ENCODE measurements at places on chromosomes 3 and 15.
A peak's percentile ranks its signal among the peaks of the same experiment; 100 is the strongest.

DNA sequence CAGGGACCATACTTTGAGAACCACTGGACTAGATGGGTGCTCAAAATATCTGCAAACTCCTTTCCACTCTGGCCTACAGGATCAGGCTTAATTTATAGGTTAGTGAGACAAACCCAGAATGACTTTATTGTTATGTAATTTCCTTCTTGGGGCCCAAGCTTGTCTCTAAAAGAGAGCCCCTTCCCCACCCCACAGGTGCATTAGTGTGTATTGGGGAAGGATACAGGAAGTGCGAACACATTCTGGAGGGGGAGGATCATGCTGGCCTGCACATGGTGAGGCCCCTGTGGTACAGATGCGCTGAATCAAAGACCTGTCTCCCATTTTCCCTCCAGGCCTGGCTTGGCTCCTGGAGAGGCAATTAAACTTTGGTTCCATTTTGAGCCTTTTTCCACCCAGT, 273.0 kb upstream of the LRTM1 start:
- DNase-seq, result no peak

DNA sequence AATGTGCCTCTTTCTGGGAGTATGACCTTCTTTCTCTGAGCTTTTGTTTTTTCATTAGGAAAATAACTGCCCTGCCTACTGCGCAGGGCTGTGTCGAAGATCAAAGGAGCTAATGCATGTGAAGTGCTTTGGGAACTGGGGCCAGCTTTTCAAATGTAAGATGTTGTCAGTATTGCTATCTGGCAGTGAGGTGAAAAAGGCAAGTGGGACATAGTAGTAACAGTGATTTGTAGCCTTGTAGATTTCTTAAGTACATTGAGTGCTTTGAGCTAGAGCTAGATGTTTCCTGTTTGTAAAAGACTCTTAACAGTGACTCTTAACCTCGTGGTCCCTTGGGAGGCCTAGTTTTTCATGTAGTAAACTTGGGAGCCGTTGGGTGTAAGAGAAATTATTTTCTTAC, 126.5 kb downstream of the ECT2 start:
- no peak for DNase-seq

DNA sequence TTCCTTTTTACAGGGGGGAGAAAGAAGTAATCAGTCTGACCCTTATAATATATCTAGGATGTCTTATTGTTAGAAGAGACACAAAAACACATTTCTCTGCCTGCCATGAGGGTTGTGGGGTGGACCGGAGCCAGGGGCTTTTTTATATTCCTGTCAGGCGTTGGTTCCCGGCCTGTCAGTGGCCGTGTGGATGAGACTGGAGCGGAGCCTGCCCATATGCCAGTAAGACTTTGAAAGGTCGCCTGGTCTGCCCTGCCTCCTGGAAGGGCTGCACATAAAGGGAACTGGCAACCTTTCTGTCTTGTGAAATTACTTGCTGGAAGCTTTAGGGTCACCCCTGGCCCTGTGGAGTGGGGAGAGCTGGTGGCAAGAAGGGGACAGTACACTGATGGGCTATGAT, 34.7 kb downstream of the MAP3K13 start:
- DNase-seq, result no peak

GRCh38 chr3:46098319-46098761, 71.1 kb upstream of the XCR1 start:
- peak; percentile 51 for DNase-seq

- no peak for DNase-seq
These were observed 521.6 kb downstream of the EPHA3 start for GRCh38 chr3:89628856-89629670.

DNA sequence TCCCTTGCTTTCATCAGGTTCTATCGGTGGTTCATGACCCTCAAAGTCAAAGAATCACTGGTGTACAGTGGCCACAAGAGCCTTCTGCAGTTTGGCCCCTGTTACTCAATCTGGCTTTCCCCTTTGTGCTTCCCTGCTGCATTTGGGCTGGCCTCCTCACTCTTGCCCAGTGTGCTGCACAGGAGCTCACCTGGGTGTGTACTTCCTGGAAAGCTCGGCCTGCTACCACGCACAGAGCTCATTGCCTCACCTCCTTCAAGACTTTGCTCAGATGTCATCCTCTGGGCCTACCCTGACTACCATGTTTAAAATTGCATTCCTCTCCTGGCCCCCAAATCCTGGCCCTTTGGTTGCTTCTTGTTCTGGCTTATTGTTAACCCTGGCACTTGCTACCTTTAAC, 90.9 kb downstream of the MITF start:
- no peak for DNase-seq

GRCh38 chr15:84967380-84967779, 14.3 kb upstream of the PDE8A start:
- DNase-seq, result no peak

DNA sequence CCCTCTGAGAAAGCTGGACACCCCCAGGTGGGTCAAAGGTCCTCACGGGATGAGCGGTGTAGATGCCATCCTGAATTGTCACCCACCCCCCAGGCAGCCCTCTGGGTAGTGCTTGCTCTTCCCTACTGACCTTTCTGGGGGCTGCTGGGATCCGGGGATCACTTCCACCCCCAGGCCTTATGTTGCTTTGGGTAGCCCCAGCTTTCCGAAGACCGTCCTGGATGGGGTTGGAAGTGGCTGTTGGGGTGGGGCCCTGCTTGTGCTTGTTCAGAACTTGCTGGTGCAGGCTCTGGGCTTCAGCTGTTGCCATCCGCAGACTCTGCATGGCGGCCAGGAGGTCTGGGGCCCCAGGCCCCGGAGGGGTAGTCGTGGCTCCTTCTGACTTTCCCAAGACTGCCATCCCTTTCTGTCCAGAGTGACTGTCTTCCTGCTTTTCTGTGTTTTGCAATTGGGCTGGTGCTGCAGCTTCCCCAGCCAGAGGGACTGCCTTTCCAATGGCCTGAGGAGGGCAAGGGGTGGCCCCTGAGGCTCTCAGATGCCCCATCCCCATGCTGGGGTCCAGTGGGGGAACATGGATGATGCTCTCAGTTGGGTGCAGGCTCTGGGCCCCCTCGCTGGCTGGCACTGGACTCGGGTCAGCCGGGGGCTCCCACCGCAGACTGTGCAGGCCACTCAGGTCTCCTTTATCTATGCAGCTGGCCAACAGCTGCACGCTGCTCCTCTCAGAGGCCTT, 6.3 kb downstream of the XIRP1 start:
- DNase-seq, result no peak

DNA sequence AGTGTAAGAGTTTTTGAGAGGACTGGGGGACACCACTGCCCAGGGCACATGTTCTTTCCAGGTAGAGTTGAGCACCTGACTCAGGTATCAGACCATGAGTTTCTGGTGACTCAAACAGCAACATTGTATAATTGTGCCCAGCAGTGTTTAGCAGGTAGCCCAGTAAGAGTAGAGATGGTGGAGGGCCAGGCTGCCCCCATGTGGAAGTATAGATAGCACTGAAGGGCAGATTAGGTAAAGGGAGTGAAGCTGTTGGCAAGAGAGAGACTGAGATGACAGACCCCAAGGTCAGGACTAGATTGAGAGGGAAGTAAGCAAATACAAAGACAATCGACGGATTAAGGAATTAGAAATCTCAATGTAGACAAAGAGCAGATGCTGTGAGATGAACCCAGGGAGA, 74.6 kb downstream of the TRIM42 start:
- peak; percentile 15 for DNase-seq

DNA sequence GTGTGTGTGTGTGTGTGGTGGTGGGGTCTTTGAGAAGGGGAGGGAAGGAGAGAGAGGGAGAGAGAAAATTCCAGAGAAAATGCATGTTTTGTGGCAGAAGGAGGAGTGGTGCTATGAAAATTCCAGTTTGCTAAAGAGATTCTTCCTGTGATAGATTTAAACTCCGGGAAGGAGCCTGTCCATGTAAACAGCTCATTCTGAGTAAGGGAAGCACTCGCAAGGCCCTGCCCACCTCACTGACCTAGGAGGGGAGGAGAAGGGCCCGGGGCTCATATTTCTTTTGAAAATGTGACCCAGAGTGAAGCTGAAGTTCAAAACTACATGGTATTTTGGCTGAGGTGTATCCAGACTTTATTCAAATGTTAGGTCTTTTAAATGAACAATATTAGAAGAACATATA, 41.3 kb downstream of the ADAMTSL3 start:
- peak; percentile 65 for DNase-seq

- peak; percentile 86 for DNase-seq
These were observed 67.0 kb upstream of the SLC25A26 start for GRCh38 chr3:66153481-66154443.

DNA sequence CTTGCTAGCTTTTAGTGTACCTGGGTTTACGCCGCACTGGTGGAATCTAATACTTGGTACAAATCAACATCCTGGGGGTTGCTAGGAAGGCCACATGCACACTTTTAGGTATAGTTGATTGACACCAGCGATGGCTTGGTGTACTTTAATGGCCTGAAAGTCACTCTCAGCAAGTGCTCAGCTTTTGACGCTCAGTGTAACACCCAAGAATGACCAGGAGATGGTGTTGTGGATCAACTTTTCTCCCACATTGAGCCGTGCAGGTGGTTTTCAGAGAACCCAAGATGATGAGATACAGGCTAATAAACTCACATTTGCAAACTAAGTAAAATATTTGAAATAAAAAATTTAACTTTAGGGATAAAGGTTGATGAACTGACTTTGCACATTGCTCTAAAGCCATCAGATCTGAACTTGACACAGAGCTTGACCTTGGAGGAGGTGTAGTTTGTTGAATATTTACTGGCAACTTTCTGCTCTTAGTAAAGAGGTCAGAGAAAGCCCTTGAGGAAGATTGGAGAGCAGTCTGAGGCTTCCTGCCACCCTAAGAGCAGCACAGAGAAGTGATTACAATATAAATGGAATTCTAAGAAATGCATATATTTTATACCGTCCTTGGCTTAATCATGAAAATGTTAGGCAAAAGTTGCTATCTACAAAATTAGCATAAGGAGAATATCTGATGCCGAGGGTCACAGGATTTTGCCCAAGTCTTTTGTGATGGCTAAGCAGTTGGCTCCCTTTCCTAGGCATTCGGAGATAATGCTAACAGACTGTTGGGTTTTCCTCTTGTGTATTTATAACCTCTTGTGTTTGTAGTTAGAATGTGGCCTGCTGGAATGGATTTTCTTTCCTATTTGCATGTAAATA, 143.4 kb upstream of the RASGRP1 start:
- DNase-seq, result peak; percentile 73

DNA sequence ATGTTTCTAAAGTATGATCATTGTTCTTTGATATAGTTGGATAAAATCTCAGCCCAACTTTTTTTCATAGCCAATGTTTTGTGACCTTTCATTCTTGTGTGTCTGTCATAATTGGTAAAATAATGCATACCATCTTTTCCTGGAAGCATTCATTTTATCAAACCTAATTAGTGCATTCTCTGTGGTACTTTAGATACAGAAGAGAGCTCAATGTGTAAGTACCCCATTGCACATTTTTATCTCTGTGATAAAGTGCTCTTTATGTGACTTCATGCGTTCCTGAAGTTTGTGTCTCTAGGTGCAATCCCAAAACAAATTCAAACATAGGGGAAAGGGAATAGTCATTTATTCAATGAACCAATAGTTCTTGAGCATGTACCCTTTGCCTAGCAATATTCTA, 628.5 kb downstream of the GBE1 start:
- no peak for DNase-seq

GRCh38 chr3:137047240-137047639, 89.5 kb downstream of the IL20RB start:
- no peak for DNase-seq
